ENCODE measurements at places on chromosomes 5 and 9.
A peak's percentile ranks its signal among the peaks of the same experiment; 100 is the strongest.

DNA sequence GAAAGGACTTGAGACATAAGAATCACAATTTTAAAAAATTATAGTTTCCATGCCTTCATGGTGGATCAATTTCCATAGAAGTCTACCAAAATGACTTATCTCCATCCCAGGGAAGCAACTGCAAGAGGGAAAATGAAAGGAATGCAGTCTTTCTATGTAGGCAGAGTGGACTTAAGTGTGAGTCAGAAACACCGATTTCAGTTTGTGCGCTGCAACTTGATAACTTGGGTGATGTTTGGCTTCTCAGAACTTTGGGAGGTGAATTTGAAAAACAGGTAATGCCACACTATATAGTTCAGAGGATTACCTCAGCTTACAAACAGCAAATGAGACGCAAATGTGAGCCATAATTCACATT lies 708 bp upstream of the CSNK1G3 start:
- DNase-seq: peak; percentile 20

- DNase-seq: peak; percentile 70
Measured at GRCh38 chr9:128081056-128081455, 13.0 kb downstream of the SLC25A25 start.

DNA sequence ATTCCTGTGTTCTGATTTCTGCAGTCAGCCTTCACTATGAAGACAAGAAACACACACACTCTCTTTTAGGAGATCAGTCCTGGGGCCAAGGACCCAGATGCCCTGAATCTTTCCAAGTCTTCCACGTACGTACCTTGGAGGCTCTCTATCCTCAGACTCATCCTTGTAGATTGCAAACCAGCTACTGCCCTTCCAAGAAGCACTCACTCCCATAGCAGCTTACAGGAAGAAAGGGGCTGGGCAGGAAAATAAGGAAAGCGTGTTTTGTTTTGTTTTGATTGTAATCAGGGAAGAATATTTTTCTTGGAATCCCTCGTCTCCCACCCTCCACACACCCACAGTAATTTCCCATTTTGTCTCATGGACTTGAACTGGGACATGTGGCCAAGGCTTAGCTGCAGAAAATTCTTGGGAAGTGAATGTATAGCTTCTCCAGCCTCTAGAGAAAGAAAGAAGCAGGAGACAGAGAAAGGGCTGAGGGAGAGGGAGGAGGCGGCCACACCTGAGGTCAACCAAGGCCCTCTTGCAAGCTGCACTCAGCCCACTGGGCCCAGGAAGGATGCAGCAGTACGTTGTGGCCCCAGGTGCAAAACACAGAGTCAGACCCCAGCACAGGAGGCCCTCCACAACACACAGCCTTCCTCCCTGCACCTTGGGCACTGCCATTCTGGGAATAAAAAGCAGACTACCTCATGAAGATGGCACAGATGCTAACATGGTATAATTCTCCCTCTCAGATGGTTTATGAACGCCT lies 29.9 kb downstream of the IRX2 start:
- no peak for DNase-seq

DNA sequence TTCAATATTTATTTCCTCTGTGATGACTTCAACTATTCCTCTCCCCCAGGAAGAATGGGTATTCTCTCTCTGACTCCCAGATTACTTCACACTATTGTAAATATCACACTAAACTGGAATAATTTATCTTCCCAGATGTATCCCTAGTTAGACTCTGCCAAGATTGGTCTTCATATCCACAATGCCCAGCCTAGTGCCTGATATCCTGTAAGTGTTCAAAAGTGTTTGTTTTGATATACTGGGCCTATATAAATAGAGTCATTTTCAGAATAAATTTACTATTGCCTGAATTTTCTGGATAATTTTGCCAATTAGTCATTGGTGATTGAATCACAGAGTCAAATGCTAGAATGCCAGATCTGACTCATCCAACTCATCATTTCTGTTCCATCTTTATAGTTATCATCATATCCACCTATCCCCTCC lies 143.7 kb upstream of the TNC start:
- no peak for DNase-seq

DNA sequence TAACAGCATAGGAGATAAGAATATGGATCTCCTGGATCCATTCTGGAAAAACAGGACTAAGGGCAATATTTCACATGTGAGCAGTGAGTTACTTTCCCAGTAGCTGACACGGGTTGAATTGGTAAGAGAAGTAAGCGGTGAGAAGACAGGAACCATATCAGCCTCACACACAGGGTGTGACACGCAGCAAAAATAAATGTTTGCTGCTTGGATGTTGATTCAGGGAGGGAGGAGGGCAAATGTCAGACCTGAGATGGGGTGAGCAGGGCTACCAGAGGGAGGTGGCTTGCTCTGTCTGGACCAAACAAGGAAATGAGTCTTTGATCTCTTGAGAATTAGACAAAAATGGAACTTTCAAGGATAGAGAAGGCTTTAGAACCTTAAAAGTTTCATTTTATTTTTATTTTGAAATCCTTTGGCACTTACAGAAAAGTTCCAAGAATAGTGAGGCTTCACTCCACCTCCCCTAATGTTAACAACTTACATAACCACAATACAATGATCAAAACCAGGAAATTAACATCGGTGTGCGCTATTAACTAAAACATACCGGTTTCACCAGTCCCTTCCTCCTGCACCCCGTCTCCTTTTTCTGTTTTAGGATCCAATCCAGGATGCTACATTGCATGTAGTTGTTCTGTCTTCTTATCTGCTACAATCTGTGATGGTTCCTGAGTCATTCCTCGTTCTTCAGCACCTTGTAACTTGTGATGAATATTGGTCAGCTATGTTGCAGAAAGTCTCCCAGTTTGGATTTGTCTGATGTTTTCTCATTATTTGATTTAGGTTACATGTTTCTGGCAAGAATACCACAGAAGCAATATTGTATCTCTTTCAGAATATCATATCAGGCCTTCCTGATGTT lies 20.5 kb upstream of the ARHGEF28 start:
- no peak for DNase-seq
